Lower lobe of right lung (tissue), 2 donors: ENCODE measurements at places on chromosomes 3 and 15. TPM values are rescaled to one million over a fixed set of nuclear protein-coding genes. Genes with fewer than 3 reads are reported as not detected.

DNA sequence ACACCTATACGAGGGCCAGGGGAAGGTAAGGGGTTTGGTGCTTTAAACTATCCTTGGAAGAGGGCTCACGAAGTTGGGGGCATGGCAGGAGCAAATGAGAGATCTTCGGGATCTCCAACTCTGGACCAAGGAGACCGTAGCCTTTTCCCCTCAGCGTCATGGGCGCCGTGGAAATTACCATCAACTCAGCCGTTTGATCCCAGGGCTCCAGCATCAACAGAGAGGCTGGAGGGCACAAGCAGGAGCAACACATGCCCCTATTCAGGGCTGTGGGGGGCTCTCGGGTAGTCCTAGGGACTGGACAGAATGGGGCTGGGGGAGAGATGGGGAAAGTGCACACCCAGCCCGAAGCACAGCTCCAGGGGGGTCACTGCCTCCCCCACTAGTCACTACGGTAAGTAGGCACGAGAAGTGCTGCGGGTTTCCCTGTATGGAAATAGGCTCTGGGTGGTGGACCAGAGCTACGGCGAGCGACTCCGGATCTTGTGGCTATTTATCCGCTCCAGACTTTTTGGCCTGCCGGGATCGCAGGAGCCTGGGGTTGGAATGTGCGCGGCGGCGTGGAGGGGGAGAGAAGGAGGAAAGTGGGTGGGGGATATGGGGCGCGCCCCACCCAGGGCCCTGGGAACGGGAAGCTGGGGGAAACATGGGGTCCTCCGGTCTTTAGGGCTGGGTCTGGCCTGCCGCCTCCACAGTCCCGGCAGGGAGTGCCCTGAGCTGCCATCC is 539 bp upstream of the LAMB2 start:
- peak; percentile 88 for DNase-seq

- DNase-seq, result no peak
These were observed 12.6 kb downstream of the CAPN7 start for GRCh38 chr3:15218689-15219088.

DNA sequence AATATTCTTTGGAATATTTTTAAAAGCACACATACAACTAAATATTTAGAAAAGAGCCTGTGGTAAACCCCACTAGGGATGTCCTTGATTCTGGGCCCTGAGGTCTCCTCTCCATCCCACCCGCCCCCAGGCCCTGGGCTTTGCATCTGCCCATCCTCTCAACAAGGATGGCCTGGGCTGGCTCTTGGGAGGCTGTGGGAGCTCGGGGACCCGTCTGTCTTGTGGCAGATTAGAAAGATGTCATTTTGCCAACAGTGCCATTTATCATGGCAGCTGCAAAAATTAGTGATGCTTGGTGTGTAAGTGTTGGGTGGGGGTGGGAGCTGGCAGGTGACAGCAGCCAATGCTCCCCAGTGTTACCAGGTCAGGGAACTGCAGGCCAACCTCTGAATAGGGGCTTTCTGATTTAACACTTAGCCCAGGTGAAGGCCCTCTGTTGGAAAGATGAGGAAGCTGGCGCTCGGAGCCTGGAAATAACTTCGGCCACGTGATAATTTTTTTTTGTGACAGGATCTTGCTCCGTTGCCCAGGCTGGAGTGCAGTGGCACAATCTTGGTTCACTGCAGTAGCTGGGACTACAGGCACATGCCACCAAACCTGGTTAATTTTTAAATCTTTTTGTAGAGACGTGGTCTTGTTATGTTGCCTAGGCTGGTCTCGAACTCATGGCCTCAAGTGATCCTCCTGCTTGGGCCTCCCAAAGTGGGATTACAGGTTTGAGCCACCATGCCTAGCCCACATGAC is 16.9 kb upstream of the CSPG4 start:
- DNase-seq, result peak; percentile 25

GRCh38 chr3:118628704-118629341 is 405.8 kb downstream of the IGSF11 start:
- DNase-seq, result no peak

- no peak for DNase-seq
These were observed 3.7 kb upstream of the PLXNB1 start for GRCh38 chr3:48433472-48434118.

RTP3 gene
- not detected for total RNA-seq

ADAMTS9 gene
- 11.7 TPM for total RNA-seq

IQCF5 gene
- total RNA-seq, result not detected

C15orf39 gene
- total RNA-seq, result 36.3 TPM

CLASP2 gene
- 64.3 TPM for total RNA-seq

CRYGS gene
- total RNA-seq, result 4.0 TPM

TGFBR2 gene
- 289 TPM for total RNA-seq

FBXW12 gene
- total RNA-seq, result not detected

ALDH1L1 gene
- total RNA-seq, result 2.8 TPM
